Large intestine (tissue), 12 donors: ENCODE measurements at places on chromosomes 4 and X.

- DNase-seq: no peak
Measured at GRCh38 chrX:136015016-136015415, 29.8 kb downstream of the SLC9A6 start.

DNA sequence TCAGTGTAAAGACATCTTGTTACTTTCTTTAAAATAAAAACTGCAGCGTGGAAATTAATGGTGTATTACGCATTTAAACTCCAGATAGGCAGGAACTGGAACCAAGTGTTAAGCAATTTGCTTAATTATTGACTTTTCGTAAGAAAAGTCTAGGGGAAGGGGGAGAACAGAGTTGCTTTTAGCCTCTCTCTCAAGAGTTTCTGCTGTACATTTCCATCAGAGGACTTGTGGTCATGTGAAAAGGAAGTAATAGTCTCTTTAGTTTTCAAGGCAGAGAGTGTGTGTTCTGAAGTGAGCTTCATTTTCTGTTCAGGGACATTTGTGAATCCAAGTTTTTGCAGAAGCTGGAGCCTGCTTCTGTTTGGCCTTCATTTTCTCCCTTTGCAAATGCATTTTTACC is 127.2 kb downstream of the UBE2K start:
- DNase-seq: no peak

- DNase-seq: no peak
Measured at GRCh38 chr4:155855897-155856296, 10.2 kb downstream of the ASIC5 start.

DNA sequence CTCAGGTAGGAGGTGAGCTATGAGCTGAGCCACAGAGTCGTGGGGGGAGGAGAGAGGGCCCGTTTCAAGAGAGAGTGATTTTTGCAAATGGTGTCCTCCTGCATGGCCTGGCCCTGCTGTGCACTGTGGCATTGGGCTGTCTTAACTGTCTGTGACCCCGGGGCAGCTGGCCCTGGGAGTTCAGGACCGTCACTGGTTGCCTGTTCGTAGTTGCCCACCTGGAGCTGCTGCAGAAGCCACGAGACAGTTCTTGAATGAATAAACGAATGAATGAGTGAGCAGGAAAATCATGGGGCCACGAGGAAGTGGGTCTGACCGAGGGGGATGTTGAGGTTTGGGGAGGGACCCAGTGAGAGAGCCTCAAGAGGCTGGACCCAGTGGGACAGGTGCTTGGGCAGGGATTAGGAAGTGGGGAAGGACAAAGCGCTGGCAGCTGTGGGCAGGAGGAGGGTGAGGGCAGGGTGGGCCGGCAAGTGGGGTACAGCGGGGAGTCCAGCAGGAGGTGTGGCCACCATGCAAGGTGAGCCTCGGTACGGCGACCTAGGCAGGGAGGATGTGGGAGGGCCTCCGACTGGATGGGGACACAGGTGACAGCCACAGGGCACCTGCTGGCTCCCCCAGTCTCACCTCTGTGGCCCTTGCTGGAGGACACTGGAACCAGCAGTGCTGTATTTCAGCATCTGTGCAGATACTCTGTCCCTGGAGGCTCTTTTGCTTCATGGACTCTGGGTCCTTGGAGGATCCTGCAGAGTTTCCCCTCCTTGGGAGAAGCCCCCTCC is 10.2 kb downstream of the RGS12 start:
- no peak for DNase-seq

GRCh38 chr4:129788486-129788885 is 692.5 kb downstream of the C4orf33 start:
- DNase-seq: no peak

DNA sequence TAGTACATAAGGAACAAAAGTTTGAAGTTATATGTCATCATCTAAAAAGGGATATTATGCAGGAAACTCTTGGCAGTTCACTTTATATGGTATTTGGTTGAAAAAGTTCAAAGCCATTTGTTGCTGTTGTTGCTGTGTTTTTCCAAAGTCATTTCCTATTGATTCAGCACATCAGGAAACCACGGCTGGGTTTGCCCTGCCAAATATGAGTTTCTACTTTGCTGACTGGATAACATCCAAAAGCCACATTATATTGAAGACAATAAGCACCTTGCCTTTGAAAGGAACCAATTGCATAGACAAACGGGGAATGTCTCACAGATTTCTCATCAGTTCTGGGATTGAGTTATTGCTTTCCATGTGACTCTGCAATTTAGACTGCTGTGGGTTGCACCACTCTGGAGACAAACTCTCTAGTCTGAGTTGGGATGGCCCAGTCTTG is 206.1 kb downstream of the SLC39A8 start:
- no peak for DNase-seq
